ENCODE measurements at places on chromosomes 5 and 9.

GRCh38 chr5:137192293-137192743 lies 306.8 kb downstream of the SPOCK1 start:
- no peak for DNase-seq

- DNase-seq, result no peak
These were observed 63.0 kb downstream of the LPAR1 start for GRCh38 chr9:110975278-110975677.

DNA sequence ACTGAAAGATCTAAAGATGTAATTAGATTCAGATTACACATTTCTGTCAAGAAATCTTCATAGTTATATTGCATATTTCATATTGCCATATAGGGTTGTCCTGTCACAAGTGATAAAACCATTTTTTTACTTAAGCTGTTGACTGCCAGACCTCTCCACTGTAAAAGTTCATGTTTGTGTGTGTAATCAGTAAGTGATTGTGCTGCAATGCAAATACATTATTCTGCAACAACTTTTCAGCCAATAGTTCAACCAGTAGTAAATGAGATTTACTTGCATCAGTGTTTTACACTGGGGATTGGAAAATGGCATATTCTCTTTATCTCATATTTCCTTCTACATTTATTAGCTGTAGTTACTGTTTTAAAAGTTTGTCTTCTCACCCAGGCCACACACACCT lies 603.9 kb upstream of the RORB start:
- DNase-seq, result no peak

DNA sequence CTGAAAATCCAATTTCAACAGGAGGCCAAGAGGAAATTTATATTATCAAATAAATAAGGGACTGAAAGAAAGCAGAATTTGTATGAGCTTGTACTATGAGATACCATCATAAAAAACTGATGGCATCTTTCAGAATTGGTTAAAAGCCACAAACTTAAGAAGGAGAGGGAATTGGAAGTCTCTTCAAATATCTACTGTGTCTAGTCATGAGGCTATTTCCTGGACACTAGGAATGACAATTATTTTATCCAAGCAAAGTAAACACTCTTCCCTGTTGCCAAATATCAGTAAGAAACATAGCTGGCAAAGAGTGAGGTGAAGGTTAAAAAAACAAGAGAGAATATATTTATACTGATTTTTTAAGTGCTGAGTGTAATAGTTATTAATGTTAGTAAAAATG lies 101.5 kb upstream of the ARRDC3 start:
- DNase-seq, result no peak

DNA sequence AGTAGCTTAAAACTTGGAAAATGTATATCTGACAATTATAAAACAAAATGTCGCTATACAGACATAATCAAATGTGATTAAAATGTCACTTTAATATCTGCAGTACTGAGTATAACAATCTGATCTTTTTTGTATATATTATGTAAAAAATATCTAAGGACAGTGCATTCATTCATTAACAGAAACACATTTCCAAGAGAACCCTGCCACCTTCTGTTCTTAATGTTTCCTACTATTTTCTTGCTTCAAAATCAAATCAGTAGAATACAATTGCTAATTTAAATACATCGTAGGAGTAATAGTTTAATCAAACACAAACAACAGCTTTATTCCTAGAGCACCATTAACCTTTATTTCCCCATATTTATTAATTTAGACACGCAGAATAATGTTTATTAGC lies 142.6 kb upstream of the ST8SIA4 start:
- no peak for DNase-seq

DNA sequence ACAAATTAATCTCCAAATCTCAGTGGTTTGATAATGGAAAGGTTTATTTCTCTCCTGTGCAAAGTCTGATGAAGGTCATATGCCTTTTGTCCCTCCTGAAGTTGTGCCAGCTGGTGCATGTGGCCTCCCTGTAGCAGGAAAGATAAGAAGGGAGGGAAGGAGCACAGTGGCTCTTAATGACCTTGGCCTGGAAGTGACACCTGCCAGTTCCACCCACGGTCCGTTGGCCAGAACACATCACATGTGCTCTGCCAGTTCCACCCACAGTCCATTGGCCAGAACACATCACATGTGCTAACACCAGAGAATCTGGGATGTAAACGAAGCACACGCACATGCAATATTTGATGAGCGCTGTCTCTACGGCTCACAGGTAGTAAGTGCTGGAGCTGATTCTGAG lies 130.9 kb downstream of the DOCK2 start:
- no peak for DNase-seq

DNA sequence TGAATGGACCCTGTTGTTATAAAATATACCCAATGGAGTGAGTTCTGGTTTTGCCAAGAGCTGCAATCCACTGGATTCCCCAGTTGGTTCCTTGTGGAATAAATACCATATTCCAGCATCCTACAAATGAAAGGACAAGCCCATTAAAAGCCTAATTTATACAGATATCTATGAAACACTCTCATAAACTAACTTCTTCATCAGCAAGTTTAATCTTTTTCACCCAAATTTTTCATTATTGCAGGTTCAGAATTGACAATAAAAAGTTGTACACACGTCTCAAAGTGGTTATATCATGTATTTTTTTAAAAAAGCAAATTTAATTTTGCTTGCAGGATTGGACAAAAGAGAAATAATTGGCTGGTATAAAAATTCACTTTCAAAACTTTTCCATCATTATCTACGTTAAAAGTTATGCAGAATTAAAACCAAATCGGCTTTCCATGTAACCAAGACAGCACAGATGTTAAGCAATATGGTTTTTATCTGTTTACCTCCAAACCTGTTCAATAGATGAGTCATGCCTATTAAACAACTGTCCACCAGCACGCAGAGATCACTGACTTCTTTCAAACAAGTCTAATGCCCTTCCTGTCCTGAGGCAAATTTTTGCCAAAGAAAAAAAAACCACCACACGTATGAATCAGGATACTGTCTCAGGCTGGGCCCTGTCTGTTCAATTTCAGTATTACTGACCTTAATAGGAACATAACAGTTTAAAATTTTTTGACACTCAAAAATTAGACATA lies 42.5 kb downstream of the CEMIP2 start:
- no peak for DNase-seq

DNA sequence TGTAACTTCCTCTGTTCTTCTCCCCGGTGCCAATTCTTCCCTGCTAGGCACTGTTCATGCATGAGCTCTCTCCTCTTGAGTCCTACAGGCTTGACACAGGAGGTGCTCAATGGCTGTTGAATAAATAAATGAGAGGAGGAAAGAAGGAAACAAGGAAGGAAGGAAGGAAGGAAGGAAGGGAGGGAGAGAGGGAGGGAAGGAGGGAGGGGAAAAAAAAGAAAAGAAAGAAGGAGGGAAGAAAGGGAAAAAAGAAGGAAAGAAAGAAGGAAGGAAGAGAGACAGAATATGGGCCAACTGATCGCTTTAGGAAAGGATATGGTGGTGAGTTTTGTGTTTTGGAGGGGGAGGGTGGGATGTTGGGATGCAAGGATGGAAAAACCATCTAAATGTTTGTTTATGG lies 6.4 kb downstream of the KCNMB1 start:
- DNase-seq, result no peak

DNA sequence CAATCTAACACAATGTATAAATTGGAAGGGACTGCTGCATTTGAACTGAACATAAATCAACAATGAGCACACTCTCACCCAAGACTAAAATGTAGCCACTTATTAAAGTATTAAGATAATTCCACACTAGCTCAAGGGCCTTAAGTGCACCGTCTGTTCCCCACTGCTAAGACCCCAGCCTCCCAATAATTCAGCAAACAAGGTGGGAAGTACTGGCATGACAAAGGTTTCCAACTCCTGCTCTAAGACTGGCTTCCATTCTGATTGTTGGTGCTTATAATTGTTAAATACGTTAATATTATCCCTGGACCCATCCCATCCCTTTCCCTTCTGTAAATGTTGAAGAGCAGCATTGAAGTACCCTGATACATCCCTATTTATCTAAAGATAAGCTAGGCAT lies 636.7 kb downstream of the NR2F1-AS1 start:
- DNase-seq, result no peak

GRCh38 chr5:83322273-83322924 lies 149.1 kb upstream of the VCAN start:
- no peak for DNase-seq

- DNase-seq, result no peak
These were observed 518.3 kb downstream of the IRX1 start for GRCh38 chr5:4113905-4114304.

GRCh38 chr5:44345871-44346270 lies 43.3 kb downstream of the FGF10 start:
- no peak for DNase-seq

DNA sequence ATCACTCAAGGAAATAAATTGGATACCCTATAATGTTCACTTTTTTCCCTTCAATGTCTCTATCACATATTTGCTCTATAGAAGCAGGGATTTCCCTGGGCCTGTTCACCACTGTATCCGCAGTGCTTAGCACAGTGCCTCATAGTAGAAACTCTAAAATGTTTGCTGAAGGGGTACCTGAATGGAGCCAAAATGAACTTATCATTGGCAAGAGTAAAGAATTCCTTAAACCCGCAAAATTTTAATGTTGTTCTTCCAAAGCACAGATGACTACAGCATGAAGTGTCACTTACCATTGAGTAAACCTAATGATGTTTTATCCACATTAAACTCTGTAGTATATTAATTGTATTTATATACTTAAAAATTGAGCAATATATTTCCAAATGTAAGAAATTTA lies 96.1 kb downstream of the JAKMIP2 start:
- DNase-seq, result no peak

- no peak for DNase-seq
These were observed 48.2 kb downstream of the HMHB1 start for GRCh38 chr5:143860211-143860610.

DNA sequence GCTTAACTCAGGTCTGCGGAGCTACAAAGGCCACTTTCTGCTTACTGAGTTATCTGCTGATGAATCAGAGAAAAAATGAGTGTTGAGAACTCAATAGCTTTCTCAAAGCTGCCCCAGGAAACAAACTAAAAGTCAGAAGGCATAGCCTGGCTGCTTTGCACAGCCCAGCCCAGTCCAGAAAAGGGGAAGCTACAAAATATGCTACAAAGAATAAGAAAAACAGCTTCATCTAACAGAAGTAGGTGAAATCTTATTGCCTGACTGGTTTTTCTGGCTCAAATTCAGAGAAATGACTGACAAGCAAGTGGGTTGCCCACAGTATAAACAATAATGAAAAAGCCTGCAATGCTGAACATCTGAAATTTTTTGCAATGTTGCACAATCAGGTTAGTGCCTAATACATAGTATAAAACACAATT lies 156.2 kb downstream of the PPP2R2B start:
- DNase-seq, result no peak

DNA sequence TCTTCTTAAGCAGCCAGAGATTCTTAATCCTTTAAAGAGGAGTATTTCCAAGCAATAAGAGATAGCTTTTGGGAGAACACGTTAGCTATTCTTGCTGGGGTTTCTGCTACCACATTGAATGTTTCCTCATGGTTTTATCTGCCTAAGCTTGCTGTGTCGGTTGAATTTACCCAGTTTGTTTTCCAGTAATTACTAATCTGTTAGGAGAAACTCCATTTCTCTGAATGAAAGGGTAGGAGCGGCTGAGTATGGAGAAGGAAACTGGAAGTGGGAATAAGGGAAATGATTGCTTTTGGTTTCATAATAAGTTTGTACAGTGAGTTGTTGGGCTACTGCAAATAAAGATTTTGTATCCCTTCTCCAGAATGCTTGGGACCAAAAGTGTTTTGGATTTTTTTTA lies 1.2 kb downstream of the JAK2 start:
- DNase-seq, result no peak

- no peak for DNase-seq
These were observed 27.3 kb upstream of the CFAP157 start for GRCh38 chr9:127679506-127679905.

GRCh38 chr5:83354958-83355357 lies 116.6 kb upstream of the VCAN start:
- DNase-seq, result no peak

GRCh38 chr5:115330830-115331229 lies 34.4 kb upstream of the CCDC112 start:
- DNase-seq, result no peak

DNA sequence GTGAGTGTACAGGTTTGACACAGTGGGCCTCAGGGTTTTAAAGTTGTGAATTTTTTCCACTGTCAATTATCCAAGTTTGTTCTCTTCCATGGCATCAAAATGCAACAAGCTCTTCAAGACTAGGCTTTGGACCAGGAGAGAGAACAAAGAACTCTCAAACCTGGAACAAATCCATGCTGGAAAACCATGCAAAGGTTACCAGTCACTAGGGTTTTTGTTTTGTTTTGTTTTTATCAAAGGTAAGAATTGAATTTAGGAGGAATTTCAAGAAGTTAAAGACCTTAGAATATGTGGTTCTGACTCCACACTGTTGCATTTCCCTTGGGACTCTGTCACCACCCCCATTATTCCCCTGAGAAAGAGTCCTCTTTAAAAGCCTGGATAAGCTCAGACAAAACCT lies 191.1 kb upstream of the PIK3R1 start:
- DNase-seq, result no peak

- no peak for DNase-seq
These were observed 503.0 kb upstream of the CD180 start for GRCh38 chr5:67699560-67699959.

DNA sequence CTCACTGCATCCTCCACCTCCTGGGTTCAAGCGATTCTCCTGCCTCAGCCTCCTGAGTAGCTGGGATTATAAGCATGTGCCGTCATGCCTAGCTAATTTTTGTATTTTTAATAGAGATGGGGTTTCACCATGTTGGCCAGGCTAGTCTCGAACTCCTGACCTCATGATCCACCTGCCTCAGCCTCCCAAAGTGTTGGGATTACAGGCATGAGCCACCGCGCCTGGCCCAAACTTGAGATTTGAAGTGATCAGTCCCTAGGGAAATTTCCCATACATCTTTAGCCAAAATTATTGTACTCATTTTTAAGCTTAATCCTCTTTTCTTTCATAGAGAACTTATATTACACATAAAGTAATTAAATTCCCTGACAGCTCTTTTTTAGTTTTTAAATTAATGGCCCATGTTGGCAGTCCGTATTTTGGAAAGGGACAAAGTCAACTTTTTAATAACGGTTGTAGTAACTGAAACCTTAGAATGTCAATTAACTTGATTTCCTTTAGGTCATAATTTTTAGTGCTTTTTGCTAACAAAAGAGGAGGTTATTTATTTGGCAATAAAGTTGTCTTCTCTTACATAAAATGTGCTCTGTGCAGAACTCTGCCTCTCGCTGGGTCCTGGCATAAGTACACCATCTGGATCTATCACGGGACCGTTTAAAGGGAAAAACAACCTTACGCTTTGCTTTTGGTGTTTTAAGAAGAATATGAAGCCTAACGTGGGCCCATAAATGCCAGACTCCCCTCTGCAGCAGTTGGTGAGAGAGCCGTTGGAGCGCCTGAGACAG lies 142.3 kb upstream of the OTULINL start:
- no peak for DNase-seq
